Smooth muscle cell of trachea (primary cell): ENCODE measurements at places on chromosomes 6 and 20. TPM values are rescaled to one million over a fixed set of nuclear protein-coding genes. Genes with fewer than 3 reads are reported as not detected.

Gene EYA4
- total RNA-seq = 26.2 and 29.9 TPM in 2 replicates

Gene BANF2
- total RNA-seq = not detected in 2 replicates

Gene HLA-DRB1
- 0.17 TPM in 1 of 2 replicates, not detected in the other for total RNA-seq

Gene DUSP15
- 0.33 TPM in 1 of 2 replicates, not detected in the other for total RNA-seq

Gene SLC17A1
- total RNA-seq = not detected in 2 replicates

Gene PLCB1
- 14.6 and 32.1 TPM in 2 replicates for total RNA-seq

Gene EEF1A1
- total RNA-seq = 22,917 and 30,892 TPM in 2 replicates

Gene SNPH
- total RNA-seq = 12.8 and 22.7 TPM in 2 replicates

Gene CUTA
- total RNA-seq = 125 and 147 TPM in 2 replicates

Gene PTK6
- total RNA-seq = 0.17 TPM in 1 of 2 replicates, not detected in the other

Gene LGSN
- under 0.01 TPM in 1 of 2 replicates, not detected in the other for total RNA-seq

Gene TPX2
- 6.9 and 83.9 TPM in 2 replicates for total RNA-seq

Gene ANKRD66
- total RNA-seq = not detected in 2 replicates

Gene CCR6
- total RNA-seq = not detected in 2 replicates

Gene KCNQ2
- under 0.01 TPM in 1 of 2 replicates, not detected in the other for total RNA-seq

Gene TOX2
- total RNA-seq = 3.5 TPM in 2 replicates

Gene GABRR1
- not detected in 2 replicates for total RNA-seq

Gene TNXB
- total RNA-seq = 7.7 and 77.6 TPM in 2 replicates

Gene PLCB4
- 9.3 and 12.2 TPM in 2 replicates for total RNA-seq
